Erythroblast (primary cell): ENCODE measurements at places on chromosomes 12 and 14.

DNA sequence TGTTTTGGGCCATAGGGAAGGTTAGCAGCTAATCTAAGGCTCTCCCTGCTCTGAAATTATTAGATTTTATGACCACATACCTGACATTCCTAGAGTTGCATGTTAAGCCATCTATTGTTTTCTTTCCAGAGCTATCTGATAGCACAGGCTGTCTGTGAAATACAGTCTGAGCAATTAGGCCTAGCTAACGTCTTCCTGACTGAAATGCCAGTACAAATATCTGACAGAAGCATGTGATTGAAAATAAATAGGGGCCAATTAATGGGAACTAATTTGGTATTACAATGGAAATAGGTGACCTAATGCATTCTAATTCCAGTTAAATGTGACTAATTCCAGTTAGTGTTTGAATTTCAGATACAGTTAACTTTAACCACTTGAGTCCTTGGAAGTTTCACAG is 115.2 kb downstream of the C12orf75 start:
- no peak for DNase-seq

DNA sequence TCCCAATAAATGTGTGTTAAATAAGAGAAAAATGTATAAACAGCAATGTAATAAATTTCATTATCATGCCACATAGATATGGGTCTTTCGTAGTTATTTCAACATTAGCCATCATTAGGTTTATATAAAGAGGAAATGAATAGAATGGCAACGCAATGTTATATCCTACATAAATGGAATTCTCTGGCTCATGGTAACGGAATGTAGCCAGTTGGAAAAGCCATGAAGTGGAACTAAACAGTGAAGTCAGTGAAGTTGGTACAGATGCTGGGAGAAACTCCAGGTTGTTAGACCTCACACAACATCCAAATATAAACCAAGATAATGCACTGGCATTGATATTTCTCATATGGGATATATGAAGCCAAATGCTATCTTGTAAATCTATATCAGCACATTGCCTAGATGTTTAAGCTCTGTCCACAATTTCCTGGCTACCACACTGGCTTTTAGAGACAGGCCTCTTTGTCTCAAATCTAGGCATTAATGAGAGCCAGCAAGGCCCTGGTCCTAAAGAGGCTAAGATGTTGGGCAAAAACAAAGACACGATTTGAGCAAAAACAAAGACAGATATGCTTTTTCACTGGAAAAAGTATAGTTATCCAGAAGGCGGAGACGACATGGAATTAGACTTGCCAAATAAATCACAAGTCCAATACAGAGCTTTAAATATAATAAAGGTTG is 861.0 kb downstream of the RPS29 start:
- DNase-seq = no peak

DNA sequence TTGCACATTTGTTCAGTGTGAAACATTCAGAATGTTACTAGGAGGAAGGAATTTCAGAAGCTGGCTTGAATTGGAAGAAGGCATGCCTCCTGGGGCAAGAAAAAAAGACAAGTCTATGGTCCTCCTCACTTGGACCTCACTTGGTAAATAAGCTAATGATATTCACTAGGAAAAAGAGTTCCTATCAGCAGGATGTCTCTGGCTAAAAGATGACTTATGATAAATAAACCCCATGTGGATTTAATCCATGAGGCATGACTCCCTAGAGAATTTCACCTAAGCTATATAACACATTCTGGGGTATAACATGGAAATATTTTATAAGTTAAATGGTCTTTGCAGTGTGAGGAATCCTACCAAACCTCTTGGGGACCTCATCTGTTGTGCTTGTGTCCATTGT is 199.9 kb downstream of the LRIG3 start:
- no peak for DNase-seq

- DNase-seq = peak; percentile 81
Measured at GRCh38 chr14:22598896-22599244, 770 bp downstream of the ABHD4 start.

DNA sequence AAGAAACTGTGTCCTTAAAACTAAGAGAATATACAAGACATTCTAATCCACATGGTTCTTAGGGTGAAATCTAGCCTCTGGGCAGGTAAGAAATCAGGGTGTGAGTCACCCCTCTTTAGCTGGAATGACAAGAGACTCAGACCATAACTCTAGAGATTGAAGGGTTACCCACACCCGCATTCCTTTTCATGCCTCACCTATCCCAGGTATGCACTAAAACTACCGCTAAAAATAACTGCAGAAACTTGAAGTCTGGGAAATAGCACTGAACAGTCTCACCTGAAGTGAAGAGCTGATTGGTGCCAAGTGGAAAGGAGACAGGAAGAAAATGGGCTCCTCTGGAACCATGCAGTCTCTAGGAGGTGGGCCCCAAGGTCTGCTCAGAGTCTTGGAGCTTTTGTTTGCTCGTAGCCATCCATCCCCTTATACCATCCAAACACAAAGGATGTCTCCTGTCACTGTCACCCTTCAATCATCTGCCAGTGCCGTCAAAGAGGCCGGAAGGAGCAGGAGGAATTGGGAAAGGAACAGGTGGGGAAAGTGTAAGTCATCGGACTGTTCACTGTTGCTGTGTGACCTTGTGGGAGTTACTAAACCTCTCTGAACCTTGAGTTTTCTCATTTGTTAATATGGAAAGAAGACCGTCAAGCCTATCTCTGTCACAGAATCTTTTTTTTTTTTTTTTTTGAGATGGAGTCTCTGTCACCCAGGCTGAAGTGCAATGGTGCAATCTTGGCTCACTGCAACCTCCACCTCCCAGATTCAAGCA is 22.4 kb downstream of the DDX47 start:
- peak; percentile 17 for DNase-seq

DNA sequence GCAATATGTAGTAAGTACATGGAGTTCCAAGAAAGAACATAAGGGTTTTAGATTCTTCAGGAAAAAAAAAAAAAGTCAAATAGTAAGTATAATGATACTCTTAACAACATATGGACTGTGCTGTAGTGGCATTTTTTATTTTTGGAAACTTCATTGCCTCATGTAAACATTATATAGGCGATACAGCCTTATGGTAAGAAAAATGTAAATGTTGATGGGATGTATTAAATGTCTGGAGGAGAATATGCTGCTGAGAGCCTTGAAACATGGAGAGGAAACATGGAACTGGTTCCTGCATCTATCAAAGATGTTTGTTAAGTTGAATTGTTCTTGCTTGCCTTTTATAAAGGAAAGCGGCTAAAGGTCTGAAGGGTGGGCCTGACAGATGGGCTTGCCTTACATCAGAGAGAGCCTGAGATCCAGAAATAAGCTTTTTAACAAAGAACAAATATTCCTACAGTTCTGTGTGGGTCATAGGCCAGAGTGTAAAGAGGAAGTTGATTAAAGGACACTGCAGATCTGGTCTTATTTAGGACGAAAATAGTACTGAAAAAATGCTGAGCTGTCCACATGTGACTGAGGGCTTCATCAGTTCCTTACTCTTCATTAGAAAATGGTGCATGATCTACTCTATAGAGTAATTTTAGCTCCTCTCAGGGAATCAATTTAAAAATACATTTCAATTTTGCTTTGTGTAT is 448.1 kb upstream of the DCN start:
- DNase-seq = no peak

- no peak for DNase-seq
Measured at GRCh38 chr12:94872971-94873733, 130.3 kb downstream of the NDUFA12 start.

DNA sequence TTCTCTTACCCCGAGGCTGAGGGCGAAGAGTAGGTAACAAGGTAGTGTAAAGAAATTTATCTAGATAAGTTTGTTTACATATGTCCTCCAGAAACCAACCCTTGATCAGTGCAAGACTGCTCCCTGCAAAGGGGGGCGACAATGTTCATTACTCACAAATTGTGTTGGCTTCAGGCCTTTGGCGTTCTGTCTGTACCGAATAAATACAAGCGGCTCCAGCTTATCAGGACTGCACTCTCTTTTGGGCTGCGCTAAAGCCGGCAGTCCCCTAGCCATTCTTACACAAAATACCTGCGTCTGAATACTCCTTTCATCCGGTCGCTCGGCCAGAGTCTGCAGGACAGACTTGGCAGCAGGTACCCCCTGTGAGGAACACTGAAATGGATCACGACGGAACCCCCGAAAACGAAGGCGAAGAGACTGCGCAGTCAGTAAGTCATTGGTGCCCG is 116.4 kb downstream of the PPHLN1 start:
- no peak for DNase-seq

DNA sequence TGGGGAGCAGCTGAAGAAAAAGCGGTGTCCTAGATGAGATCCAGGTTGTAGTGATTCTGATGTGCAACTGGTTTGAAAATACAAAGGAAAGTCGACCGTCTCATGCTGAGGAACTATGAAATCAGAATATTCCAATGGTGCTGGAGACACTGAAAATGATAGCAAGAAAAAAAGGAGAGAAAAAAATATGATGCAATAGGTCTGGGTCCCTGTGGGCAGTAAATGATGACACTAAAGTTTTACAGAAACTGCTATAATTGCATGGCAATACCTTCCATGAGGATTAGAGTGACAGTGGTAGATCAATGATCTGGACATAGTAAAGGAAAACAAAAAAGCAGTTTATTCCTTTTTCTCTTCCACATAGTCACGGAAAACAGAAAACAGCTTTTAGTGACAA is 2.3 kb downstream of the PYM1 start:
- DNase-seq = peak; percentile 22

DNA sequence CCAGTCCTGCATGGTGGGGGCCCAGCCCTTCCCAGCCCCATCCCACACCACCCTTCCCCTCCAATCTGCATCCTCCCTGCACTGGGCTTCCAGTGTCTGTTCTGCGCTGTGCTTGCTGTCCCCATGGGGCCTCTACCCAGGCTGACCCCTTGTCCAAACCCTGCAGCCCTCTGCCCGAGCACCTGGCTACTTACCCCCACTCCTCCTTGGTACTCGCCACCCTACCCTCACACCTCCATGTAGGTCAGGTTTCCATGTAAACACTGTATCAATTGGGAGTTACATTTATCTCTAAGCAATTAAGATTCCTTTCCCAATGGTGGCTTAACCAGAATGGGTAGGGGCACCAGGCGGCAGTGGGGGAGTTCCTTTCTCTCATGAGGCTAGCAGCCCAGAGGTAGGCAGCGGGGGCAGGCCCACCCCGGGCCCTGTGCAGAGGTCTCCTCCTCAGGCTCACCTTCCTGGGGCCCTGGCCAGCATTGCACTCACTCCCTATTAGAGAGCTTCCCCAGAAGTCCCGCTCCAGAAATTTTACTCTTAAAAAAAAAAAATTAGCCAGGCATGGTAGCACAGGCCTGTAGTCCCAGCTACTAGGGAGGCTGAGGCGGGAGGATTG is 76.6 kb upstream of the CCND2 start:
- DNase-seq = no peak

DNA sequence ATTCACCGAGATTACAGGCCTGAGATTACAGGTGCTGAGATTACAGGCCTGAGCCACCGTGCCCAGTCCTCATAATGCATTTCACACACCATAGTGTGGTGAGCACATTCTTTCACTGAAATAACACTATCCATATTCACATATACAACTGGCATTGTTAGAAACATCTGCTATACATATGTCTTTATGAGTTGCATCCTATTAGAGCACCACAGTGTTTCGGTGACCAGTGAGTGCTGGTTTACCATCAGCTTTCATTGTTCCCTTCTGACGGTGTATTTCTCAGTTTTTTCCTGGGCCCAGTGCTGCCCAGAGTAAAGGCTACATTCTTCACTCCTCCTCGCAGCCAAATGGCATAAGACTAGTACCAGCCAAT is 96.2 kb upstream of the FGD4 start:
- DNase-seq = no peak

DNA sequence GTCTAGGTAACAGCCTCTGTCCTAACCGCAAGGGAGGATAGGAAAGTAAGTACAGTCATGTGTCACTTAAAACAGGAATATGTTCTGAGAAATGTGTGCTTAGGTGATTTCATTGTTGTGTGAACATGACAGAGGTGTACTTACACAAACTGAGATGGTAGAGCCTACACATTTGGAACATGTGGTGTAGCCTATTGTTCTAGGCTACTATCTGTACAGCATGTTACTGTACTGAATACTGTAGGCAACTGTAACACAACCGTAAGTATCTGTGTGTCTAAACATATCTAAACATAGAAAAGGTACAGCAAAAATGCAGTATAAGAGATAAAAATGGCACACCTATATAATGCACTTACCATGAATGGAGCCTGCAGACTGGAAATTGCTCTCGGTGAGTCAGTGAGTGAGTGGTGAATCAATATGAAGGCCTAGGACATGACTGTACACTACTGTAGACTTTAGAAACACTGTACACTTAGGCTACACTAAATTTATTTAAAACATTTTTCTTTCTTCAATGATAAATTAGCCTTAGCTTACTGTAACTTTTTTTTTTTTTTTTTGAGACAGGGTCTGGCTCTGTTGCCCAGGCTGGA is 13.2 kb upstream of the MDM2 start:
- no peak for DNase-seq

DNA sequence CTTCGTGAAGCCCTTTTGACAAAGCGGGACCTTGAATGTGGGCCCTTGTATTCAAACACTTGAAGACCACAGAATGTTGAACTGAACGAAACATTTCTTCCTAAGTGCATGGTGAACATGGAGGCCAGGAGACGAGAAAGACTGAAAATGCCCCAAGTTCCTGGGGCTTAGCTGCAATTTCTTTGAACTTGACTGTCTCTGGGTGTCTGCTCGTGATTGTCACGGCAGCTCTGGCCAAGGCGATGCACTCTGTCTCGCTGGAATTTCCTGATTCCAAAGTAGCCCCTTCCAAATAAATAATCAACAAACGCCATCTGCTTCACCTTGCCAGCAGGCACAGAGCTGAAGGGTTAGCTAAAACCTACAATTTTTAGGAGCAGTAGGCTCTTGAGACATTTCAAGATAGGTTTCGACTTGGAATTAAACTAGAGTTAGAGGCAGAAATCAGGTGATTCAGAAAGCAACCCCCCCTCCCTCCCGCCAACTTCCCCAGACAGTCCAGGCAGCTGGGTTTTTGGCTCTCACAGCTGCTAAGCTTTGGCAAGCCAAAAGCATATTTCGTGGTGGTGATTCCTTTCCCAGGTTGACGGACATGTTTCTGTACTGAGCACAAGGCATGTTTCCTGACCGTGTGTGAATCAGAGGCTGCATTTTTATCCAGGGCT is 13.5 kb upstream of the IRF2BPL start:
- DNase-seq = peak; percentile 66
